ENCODE measurements at places on chromosomes 12 and 14. TPM values are rescaled to one million over a fixed set of nuclear protein-coding genes. Genes with fewer than 3 reads are reported as not detected.

GRCh38 chr12:88570103-88570502, 10.2 kb downstream of the KITLG start:
- DNase-seq, result no peak

DNA sequence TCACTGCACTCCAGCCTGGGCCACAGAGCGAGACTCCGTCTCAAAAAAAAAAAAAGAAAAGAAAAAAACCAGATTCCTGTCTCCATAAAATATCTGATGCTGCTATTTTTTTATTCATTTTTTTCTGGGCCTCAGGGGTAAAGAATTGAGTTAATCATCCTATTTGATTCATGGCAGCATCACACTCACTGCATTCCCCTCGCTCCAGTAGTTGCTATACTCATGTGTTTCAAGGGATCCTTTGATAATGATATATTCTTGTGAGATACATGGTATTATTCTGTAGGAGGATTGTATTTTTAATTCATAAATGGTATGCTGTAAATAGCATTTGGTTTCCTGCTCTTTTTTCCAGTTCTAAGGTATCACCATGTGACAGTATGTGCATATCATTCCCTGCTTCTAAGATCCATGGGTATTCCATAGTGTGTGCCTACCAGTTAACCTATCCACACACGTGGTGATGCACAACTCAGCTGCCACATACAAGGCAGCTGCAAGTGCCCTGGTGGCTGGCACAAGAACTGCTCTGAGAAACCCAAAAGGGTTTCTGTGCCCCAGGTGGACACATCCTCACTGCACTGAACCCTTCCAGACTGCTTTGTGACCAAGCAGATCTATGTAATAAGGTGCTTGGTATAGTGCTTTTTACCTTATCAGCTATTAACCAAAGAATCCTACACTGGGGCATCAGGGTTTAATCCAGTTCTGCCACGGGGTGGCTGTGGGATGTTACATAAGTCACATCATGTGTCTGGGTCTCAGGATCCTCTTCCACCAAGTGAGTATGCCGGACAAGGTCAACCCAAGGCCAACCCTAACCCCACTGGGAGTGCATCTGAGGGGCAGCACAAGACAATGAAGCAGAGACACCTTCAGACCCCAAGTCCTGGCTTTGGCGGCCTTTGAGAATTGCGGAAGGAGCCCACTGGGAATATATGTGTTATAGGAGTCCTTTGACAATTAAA, 74.6 kb downstream of the ZFP36L1 start:
- DNase-seq, result no peak

DNA sequence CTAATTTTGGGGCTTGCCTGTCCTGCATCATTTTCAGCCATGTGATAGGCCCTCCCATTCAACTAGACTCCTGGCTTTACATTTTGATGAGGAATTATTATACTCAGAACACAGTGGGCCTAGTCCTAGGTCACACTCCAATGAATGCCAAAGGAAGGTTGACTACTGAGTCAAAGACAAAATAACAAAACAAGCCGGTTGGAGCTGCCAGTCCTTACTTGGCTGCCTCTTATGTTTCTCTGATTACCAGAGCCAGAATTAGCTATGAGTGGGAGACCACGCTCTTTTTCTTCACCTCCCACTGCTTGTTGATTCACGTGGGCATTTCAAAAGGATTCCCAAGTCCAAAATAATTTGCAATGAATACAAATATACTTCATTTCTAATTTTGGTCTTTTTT, 78.1 kb upstream of the USP44 start:
- no peak for DNase-seq

DNA sequence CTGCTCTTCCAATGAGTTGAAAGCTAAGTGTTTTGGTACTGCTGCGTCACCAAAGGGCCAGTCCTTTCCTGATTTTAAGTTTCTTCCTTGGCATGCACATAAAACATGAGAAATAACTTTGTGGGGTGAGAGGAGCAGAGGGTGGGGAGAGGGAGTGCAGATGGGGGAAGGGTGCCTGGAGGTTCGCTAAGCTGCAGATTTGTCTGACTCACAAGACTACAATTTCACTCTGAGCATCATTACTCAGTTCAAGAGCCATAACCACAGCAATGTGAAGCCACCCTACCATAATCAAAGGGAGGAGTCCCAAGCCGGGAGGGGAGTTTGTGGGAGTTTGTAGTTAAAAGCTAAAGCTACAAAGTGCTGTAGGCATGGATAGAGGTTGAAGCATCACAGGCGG, 136.1 kb downstream of the ANO2 start:
- no peak for DNase-seq

The IL26 gene
- polyA plus RNA-seq, result not detected

Measured in left lung (tissue), 14 donors.